ENCODE measurements at places on chromosomes 5 and 9. TPM values are rescaled to one million over a fixed set of nuclear protein-coding genes. Genes with fewer than 3 reads are reported as not detected.

GRCh38 chr5:72273547-72273946 lies 46.5 kb downstream of the MRPS27 start:
- DNase-seq: no peak

DNA sequence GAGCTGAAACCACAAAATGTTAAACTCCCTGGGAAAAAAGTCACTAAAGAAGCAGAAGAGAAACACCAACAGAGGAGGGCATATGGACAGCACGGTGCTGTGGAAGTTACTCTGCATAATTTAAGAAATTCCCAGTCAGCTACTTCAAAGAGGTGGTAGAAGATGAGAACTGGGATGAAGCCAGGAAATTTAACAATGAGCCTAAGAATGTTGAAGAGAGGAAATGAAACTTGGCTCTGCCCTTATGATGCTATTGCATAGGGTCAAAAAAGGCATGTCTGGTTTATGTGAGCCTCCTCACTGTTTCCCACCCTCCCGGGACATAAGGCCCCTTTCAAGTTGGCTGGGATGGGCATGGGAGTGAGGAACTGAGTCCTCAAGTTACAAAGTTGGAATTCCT lies 25.4 kb upstream of the SNX18 start:
- DNase-seq: no peak

- no peak for DNase-seq
These were observed 178.9 kb upstream of the TUSC1 start for GRCh38 chr9:25857147-25857546.

- DNase-seq: no peak
These were observed 166.5 kb upstream of the PHYKPL start for GRCh38 chr5:178398901-178399700.

- no peak for DNase-seq
These were observed 61.5 kb upstream of the DMAC1 start for GRCh38 chr9:7861086-7861485.

DNA sequence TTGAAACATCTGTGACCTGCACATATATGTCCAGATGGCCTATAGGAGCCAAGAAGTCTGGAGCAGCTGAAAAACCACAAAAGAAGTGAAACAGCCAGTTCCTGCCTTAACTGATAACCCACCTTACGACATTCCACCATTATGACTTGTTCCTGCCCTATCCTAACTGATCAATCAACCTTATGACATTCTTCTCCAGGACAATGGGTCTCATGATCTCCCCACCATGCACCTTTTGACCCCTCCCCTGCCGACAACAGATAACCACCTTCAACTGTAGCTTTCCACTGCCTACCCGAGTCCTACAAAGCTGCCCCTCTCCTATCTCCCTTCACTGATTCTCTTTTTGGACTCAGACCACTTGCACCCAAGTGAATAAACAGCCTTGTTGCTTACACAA lies 233.8 kb downstream of the CCDC171 start:
- DNase-seq: no peak

DNA sequence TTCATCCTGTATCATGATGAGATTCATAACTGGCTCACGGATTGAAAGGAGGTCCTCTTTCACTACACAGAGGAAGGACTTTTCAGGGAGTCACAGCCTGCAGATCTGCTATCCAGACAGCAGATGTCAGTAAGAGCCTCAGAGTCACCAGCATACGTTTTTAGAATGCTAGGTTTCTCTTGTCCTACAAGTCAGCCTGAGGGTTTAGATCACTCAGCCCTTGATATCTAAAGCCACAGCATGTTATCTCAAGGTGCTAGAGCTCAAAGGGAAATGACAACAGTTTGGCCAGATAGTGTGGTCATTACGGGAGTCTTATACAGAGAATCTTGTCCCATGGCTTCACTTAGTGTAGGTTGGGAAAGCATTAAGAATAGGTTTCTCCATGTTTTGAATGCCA lies 30.9 kb upstream of the SLC46A2 start:
- no peak for DNase-seq

DNA sequence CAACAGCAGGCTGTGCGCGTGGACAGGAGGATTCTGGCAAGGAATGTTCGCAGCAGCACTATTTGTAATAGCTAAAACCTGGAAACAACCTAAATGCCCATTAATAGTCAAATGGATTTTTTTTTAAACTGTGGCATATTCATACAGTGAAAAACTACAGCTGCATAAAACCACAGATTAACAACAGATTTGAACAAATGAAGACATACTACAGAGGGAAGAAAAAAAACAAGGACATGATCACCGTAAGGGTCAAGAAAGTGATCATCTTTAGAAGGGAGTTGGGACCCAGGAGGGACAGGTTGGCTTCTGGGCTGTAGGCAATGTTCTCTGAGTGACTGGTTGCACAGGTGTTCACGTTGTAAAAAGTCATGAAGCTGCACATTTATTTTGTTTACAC lies 1.2 kb upstream of the TMOD1 start:
- no peak for DNase-seq

- no peak for DNase-seq
These were observed 57.3 kb upstream of the DMRT1 start for GRCh38 chr9:784202-784601.

- no peak for DNase-seq
These were observed 126.7 kb downstream of the MACROH2A1 start for GRCh38 chr5:135272311-135272805.

GRCh38 chr5:10985721-10986110 lies 224.7 kb upstream of the DAP start:
- DNase-seq: no peak

- DNase-seq: no peak
These were observed 1024.8 kb downstream of the TLE1 start for GRCh38 chr9:80664327-80665210.

DNA sequence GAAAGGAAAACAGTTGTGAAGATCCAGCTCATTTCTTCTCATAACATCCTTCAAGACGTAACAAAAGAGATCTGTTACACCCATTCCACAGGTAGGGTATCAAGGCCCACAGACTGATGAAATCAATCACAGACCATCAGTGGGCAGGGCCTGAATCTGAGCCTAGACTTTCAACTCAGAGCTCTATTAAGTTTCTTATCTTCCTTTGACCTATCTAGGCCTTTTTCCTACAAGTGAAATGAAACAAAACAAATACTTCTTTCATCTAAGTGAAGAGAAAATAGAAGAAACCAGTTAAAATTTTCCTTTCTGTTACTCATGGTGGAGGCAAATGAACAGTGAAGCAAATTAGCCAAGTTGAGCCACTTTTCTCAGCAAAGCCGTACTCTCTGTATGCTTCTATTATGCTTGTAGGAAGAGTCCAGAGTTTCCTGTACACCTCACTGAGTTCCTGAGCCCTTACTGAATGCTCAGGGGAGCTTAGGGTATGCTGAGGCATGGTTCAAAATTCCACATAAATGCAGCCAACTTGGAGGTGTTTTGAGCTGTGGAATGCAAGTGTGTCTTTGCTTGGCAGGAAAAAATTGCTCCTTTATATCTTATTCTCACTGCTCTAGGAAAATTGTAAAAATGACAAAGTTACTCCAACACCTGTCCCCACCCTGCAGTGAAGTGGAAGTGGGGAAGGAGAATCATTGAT lies 91.9 kb downstream of the FEM1C start:
- DNase-seq: no peak

GRCh38 chr5:170756691-170757090 lies 26.8 kb upstream of the GABRP start:
- DNase-seq: no peak

The EIF4E1B gene
- not detected for total RNA-seq

Measured in Right ventricle myocardium superior (tissue), 1 donor.